ENCODE measurements at places on chromosomes 16 and 17.

- DNase-seq: no peak
Observed at GRCh38 chr16:75265911-75266701, 14.7 kb upstream of the BCAR1 start.

- no peak for DNase-seq
Observed at GRCh38 chr16:1792836-1793577, 498 bp downstream of the IGFALS start.

- no peak for DNase-seq
Observed at GRCh38 chr17:2904135-2904534, 107.9 kb downstream of the RAP1GAP2 start.

DNA sequence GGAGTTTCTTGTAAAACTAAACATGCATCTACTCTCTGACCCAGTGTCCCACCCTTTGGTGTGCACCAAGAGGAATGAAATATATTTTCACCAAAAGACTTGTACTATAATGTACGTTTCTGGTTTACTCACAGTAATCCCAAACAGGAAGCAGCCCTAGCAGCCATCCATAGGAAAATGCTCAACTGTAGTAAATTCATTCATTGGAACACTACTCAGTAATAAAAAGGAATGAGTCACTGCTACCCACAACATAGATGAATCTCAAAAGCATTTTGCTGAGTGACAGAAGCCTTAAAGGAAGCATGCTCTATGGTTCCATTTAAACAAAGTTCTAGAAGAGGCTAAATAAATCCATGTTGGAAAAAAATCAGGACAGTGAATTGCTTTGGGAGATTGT lies 37.6 kb upstream of the DHRS7B start:
- no peak for DNase-seq

Data from naive thymus-derived CD4-positive, alpha-beta T cell (primary cell).